A549 treated with CpdA at 1 μM for 4 hours (cell line): ENCODE measurements at places on chromosomes 12 and 14. TPM values are rescaled to one million over a fixed set of nuclear protein-coding genes. Genes with fewer than 3 reads are reported as not detected.

EML1 gene
- 39.4 to 45.4 TPM (median 45.2 TPM) in 5 replicates for total RNA-seq

CACNA2D4 gene
- total RNA-seq = not detected in 5 replicates

MAP4K5 gene
- total RNA-seq = 34.3 to 44.1 TPM (median 41.3 TPM) in 5 replicates

OAS1 gene
- 41.9 to 76.3 TPM (median 65.0 TPM) in 5 replicates for total RNA-seq

PAPLN gene
- 8.4 to 12.8 TPM (median 10.1 TPM) in 5 replicates for total RNA-seq

CLEC4A gene
- total RNA-seq = 0.10 TPM in 1 of 5 replicates, not detected in the others

ITGA5 gene
- total RNA-seq = 76.6 to 111 TPM (median 93.8 TPM) in 5 replicates

TRIM9 gene
- 7.0 to 10.9 TPM (median 9.0 TPM) in 5 replicates for total RNA-seq

CLEC4E gene
- total RNA-seq = 0.07 to 0.30 TPM (median 0.20 TPM) in 4 of 5 replicates, not detected in the other

SLC8A3 gene
- total RNA-seq = not detected in 5 replicates

ASPG gene
- 0.02 TPM in 1 of 5 replicates, not detected in the others for total RNA-seq

TMEM63C gene
- 0.37 to 1.8 TPM (median 1.3 TPM) in 5 replicates for total RNA-seq

ASB2 gene
- total RNA-seq = 1.5 to 3.5 TPM (median 1.9 TPM) in 5 replicates

C12orf42 gene
- total RNA-seq = 0.05 TPM in 1 of 5 replicates, not detected in the others

AMHR2 gene
- total RNA-seq = 1.1 to 2.7 TPM (median 1.8 TPM) in 5 replicates

PLBD1 gene
- total RNA-seq = 3.6 to 5.6 TPM (median 4.0 TPM) in 5 replicates

KLRD1 gene
- not detected in 5 replicates for total RNA-seq

NAV3 gene
- total RNA-seq = 15.2 to 26.4 TPM (median 17.9 TPM) in 5 replicates

CPNE6 gene
- total RNA-seq = not detected in 5 replicates

KRT79 gene
- total RNA-seq = 0.09 to 0.22 TPM (median 0.16 TPM) in 4 of 5 replicates, not detected in the other

CEP170B gene
- total RNA-seq = 19.0 to 27.2 TPM (median 20.7 TPM) in 5 replicates

GNG2 gene
- total RNA-seq = 1.7 to 3.2 TPM (median 2.7 TPM) in 5 replicates

CCDC196 gene
- not detected in 5 replicates for total RNA-seq

ACSS3 gene
- total RNA-seq = 0.01 TPM in 1 of 5 replicates, not detected in the others

CNTN1 gene
- 39.8 to 70.0 TPM (median 60.5 TPM) in 5 replicates for total RNA-seq

CLEC12A gene
- not detected in 5 replicates for total RNA-seq

LRRC43 gene
- 0.14 to 0.24 TPM (median 0.17 TPM) in 3 of 5 replicates, not detected in the others for total RNA-seq

SLC10A1 gene
- not detected in 5 replicates for total RNA-seq

FBXO33 gene
- 6.7 to 10.1 TPM (median 8.4 TPM) in 5 replicates for total RNA-seq

TEAD4 gene
- total RNA-seq = 38.7 to 47.0 TPM (median 45.5 TPM) in 5 replicates

ARID4A gene
- 3.7 to 8.3 TPM (median 5.1 TPM) in 5 replicates for total RNA-seq

PTPRO gene
- 0.06 to 0.14 TPM in 2 of 5 replicates, not detected in the others for total RNA-seq

RIPK3 gene
- total RNA-seq = not detected in 5 replicates

GPX2 gene
- 163 to 301 TPM (median 208 TPM) in 5 replicates for total RNA-seq

NANOG gene
- not detected in 5 replicates for total RNA-seq

PROX2 gene
- not detected in 5 replicates for total RNA-seq

CFAP251 gene
- 0.86 to 1.7 TPM (median 1.4 TPM) in 5 replicates for total RNA-seq

PPP1R1A gene
- 0.10 to 0.21 TPM (median 0.11 TPM) in 3 of 5 replicates, not detected in the others for total RNA-seq

PIWIL1 gene
- not detected in 5 replicates for total RNA-seq

SMAGP gene
- total RNA-seq = 17.5 to 25.7 TPM (median 21.5 TPM) in 5 replicates

AMDHD1 gene
- total RNA-seq = 1.9 to 2.8 TPM (median 2.2 TPM) in 5 replicates

ACOT6 gene
- not detected in 5 replicates for total RNA-seq

ACSM4 gene
- total RNA-seq = not detected in 5 replicates

TM9SF1 gene
- total RNA-seq = 63.8 to 71.3 TPM (median 70.1 TPM) in 5 replicates

ADAM21 gene
- 0.03 TPM in 1 of 5 replicates, not detected in the others for total RNA-seq

ARMH4 gene
- total RNA-seq = 0.34 to 1.3 TPM (median 0.54 TPM) in 5 replicates

LRP1-AS gene
- not detected in 5 replicates for total RNA-seq

TPPP2 gene
- not detected in 5 replicates for total RNA-seq

NELL2 gene
- total RNA-seq = 0.16 to 0.30 TPM in 2 of 5 replicates, not detected in the others

ISM2 gene
- 0.39 to 0.42 TPM (median 0.41 TPM) in 5 replicates for total RNA-seq
